NCI-H2081 (cell line): ENCODE measurements at places on chromosomes 3 and 15.

GRCh38 chr3:25074149-25074548 lies 353.9 kb upstream of the RARB start:
- DNase-seq, result no peak

DNA sequence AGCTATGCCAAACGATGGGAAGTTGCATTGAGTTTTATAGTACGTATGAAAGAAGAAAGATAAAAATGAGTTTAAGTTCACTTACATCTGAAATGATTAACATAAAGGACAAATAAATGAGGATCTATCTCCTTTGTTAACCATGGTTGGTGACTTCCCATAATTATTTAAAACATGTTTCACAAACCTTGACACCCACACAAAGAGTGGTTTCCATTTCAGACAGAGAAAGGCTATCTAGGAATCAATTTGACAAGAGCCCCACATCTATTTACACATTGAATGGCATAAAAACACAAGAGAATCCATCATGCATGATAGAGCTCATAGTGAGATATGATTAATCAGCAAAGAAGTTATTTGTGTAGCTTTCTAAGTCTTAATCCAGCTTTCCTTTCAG lies 14.2 kb upstream of the MTMR10 start:
- no peak for DNase-seq

DNA sequence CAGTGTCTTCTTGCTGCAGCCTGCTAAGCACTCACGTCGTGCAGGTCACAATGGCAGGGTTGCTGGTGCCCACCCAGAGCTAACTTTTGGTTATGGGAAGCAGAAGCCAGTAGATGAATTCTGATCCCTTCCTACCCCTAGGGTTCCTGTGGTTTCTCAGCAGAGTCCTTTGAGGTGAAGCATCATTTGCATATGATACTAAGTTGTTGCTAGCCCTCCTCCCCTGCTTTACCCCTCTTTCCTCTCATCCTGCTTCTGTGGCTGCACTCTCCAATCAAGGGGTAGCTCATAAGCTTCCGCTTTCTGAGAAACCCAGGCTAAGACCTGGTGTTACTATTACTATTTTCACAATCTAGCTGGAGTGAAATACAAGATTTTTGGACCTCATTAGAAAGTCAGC lies 22.1 kb upstream of the HEG1 start:
- DNase-seq, result no peak

DNA sequence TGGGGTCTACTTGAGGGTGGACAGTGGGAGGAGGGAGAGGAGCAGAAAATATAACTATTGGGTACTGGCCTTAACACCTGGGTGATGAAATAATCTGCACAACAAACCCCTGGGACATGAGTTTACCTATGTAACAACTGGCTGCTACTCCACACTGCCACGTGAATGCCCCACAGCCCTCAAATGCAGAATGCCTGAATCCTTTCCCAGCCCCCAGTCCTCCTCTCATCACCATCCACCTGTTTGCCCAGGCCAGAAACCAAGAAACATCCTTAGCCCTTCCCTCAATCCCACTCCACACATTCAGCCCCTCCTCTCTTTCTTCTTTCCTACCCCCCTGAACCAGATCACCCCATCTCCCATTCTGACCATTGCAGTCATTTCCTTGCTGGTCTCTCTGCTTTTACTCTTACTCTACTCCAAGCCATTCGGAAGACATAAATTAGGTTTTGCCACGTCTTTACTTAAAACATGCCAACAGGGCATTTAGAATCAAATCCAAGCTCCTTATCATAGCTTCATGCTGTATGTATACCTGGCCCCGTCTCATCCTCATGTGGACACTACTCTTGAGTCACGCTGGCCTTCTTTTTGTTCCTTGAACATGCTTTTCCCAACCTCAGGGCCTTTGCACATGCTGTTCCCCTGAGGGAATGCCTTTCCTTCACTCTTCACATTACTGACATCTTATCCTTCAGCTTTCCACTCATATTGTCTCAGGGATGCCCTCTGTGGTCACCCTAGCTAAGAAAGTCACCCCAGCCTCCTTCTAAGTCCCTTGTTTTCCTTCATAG lies 137.5 kb upstream of the ABHD17C start:
- no peak for DNase-seq

- DNase-seq, result no peak
Measured at GRCh38 chr15:78396976-78397375, 41.0 kb upstream of the IREB2 start.

- no peak for DNase-seq
Measured at GRCh38 chr15:76431971-76432370, 95.4 kb downstream of the ISL2 start.

GRCh38 chr3:52040600-52040999 lies 15.8 kb downstream of the DUSP7 start:
- no peak for DNase-seq

GRCh38 chr15:34650177-34650576 lies 66.7 kb upstream of the GOLGA8B start:
- no peak for DNase-seq

DNA sequence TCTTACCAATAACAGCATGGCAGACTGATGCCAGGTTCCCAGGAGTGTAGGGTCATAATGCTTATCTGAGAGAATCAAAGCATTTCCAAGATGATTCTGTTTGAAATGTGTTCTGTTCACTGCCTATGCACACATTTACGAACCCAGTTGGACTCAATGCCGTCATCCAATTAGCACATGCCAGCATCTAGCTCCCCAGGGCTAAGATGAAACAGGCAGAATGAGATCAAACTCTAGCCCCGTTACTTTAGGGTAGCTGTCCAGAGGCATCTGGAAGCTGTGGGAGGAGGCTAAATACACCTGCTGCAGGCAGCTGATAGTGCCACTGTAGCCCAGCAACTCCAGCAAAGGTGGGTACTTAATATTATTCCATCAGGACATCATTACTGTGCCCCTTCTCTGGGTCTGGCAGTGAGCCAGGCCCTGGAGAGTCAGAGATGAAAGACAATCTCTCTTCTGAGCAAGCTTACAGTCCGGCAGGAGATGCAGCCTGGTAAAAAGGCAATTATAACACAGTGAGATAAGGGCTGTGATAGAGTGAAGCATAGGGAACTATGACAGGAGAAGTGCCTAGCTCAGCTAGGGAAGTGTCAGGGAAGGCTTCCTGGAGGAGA lies 156.4 kb upstream of the PPP2R3A start:
- DNase-seq, result no peak

GRCh38 chr15:67944010-67944641 lies 104.3 kb upstream of the RNU6-1 start:
- no peak for DNase-seq

DNA sequence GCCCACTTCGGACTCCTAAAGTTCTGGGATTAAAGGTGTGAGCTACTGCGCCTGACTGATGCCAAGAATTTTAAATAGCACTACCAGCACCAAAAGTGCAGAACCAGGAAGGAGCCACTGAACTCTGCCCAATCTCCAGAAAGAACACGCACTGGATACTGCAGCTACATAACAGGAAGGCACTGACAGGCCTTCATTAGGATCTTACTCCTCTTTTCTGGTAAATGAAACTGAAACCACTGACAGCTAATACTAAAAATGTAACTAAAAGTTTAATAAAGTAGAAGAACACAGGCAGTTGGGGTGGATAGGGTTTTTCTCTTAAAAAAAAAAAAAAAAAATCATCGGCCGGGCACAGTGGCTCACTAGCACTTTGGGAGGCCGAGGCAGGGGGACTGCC lies 74.1 kb upstream of the CHRM5 start:
- no peak for DNase-seq

- no peak for DNase-seq
Measured at GRCh38 chr15:89615135-89615534, 39.9 kb downstream of the TICRR start.

GRCh38 chr3:135970506-135971116 lies 5.1 kb downstream of the PPP2R3A start:
- no peak for DNase-seq

- DNase-seq, result no peak
Measured at GRCh38 chr3:161413127-161413854, 42.0 kb upstream of the SPTSSB start.

DNA sequence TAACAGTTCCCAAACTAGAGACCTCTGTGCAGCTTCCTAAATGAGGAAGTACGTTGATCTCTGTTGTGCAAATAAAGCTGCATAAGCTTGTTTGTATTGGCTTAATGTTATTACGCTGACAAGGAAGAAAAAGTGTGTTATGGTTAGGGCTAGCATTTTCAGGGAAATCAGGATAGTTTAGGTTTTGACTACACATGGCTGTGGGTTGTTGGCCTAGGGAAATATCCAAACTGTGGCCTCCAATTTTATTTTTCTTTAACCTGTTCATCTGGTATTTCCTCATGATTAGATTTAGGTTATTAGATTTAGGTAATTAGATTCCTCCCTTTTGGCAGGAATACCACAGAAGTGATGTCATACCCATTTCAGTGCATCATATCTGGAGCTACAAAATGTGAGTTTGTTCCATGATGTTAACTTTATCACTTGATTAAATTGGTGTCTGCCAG lies 8.7 kb upstream of the MCCC1 start:
- DNase-seq, result peak; percentile 58

- DNase-seq, result peak; percentile 9
Measured at GRCh38 chr3:167653760-167654159, at the start of gene WDR49. TSS of gene WDR49 (minus strand) at chr3:167653942. CDS start at chr3:167653425, 517 bp downstream.

GRCh38 chr3:127608362-127608718 lies 10.1 kb downstream of the MCM2 start:
- no peak for DNase-seq

DNA sequence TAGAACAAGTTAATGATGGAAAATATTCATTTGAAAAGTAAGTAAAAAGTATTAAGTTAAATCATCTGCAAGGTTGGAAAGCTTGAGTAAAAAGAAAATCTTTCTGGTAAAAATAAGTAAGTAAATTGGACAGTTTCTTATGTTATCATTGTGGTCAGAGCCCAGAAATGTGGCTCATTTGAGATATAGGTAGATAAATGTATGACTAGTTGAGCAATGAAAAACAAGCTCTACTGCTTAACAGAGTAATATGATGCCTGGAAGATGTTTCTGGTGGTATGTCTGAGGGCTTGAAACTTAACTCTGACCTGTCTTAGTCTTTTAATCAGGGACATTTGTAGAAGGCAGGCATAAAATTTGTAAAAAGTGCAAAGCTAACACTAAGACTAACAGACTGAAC lies 444.0 kb downstream of the MFSD1 start:
- no peak for DNase-seq

GRCh38 chr15:88218557-88219221 lies 37.9 kb downstream of the NTRK3 start:
- no peak for DNase-seq

GRCh38 chr3:106729481-106729880 lies 647.8 kb upstream of the CCDC54 start:
- DNase-seq, result no peak

GRCh38 chr3:79517766-79518413 lies 249.9 kb downstream of the ROBO1 start:
- DNase-seq, result peak; percentile 28

GRCh38 chr3:66397745-66398144 lies 103.1 kb downstream of the LRIG1 start:
- no peak for DNase-seq

- DNase-seq, result no peak
Measured at GRCh38 chr3:72505539-72506405, 342.5 kb downstream of the SHQ1 start.

- no peak for DNase-seq
Measured at GRCh38 chr3:177795216-177795615, 597.9 kb upstream of the TBL1XR1 start.

- no peak for DNase-seq
Measured at GRCh38 chr3:7977245-7978086, 524.2 kb upstream of the LMCD1 start.

- DNase-seq, result peak; percentile 1
Measured at GRCh38 chr3:28476194-28476593, 127.6 kb upstream of the AZI2 start.

GRCh38 chr15:75149867-75150709 lies 51.6 kb upstream of the C15orf39 start:
- DNase-seq, result no peak

- no peak for DNase-seq
Measured at GRCh38 chr3:105691053-105691452, 177.8 kb downstream of the CBLB start.

DNA sequence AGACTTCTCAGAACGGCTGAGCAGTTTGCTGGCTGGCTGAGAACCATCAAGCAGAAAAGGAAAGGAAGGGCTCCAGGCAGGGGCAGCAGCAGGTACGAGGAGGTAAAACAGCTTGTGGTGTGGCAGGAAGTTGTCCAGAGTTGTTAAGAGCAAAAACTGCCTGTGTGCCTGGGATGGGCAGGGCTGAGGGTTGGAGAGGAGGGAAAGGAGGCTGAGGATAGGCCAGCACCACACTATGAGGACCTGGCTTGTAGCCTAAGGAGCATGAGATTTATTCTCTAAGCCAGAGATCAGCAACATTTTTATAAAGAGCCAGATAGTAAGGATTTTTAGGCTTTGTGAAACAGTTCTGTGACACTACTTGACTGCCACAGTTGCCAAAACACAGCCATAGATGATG lies 8.0 kb downstream of the IGSF10 start:
- no peak for DNase-seq

GRCh38 chr3:184275961-184276910 lies at the start of gene ECE2:
TSS of gene ECE2 (plus strand) at chr3:184276022. CDS start at chr3:184276154, 132 bp downstream.
- no peak for DNase-seq

- no peak for DNase-seq
Measured at GRCh38 chr15:99386391-99386790, 135.1 kb downstream of the LRRC28 start.

GRCh38 chr3:116561529-116561928 lies 116.2 kb upstream of the LSAMP start:
- DNase-seq, result no peak

- DNase-seq, result no peak
Measured at GRCh38 chr15:91068436-91068835, 31.6 kb upstream of the SV2B start.

DNA sequence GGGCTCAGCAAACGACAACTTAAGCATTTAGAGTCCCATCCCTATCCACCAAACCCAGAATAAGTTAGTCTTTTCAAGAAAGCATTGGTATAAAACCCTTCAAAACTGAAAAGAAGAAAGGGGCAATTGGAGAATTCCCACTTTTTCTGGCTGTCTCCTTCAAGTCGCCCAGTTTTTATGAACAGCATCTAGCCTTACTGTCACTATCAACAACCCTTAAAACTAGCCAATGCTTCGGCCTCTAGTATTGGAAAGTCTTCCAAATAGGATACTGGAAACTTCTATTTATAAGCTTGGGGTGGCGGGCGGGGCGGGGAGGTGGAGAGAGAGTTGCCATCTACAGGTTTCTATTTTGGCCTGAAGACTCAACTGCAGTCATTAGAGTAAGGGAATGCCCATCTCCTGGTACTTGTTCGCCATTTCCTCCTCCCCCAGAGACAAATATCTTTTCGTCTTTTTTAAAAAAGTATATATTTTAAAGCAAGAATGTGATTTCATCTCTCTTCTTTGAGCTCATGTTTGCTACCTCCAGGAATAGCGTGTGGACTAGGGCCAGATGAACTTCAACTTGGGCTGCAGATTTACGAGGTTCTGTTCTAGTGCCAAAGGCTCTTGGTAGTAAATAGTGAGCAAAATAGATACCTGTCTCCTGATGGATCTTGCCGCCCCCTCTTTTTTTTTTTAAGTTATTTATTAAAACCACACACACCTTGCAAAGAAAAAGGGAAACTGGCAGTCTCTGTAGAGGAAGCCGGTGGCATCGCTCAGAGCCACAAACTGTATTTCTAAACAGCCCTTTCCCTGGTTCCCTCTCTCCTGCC lies 2.7 kb downstream of the BCL6 start:
- DNase-seq, result no peak

- DNase-seq, result no peak
Measured at GRCh38 chr3:143526011-143526545, 322.2 kb downstream of the SLC9A9 start.

GRCh38 chr3:138450704-138451424 lies 16.4 kb downstream of the ESYT3 start:
- DNase-seq, result no peak

- no peak for DNase-seq
Measured at GRCh38 chr3:25633919-25634318, 30.8 kb downstream of the TOP2B start.
